ENCODE measurements at places on chromosomes 4 and X.

- peak; percentile 90 for DNase-seq
These were observed 208.9 kb downstream of the NWD2 start for GRCh38 chr4:37453281-37453998.

- DNase-seq = no peak
These were observed 167.7 kb downstream of the NPNT start for GRCh38 chr4:106063009-106063408.

DNA sequence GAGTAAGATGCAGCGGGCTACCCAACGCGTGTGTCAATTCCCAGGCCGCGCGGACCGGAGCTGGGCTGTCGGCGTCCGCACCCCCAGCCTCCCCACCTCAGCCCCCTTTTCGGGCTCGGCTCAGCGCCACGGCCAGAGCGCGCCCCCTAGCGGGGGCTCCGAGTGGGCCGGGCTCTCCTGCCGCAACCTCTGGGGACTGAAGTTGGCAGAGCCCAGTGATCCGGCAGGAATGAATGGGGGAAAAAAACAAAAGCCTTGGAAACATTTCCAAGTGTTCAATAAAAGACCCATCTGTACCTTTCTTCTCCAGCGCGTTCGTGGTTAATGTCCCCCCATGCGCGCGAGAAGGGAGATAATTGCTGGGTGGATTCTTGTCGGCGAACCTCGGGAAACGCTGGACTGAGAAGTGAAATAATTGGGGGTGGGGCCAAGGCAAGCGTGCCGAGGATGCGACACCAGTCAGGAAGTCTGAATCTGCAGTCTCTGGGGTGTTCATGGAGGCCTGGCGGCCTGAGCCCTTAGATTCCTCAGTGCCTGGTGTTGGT, 5.2 kb upstream of the ARX start:
- DNase-seq = peak; percentile 87

DNA sequence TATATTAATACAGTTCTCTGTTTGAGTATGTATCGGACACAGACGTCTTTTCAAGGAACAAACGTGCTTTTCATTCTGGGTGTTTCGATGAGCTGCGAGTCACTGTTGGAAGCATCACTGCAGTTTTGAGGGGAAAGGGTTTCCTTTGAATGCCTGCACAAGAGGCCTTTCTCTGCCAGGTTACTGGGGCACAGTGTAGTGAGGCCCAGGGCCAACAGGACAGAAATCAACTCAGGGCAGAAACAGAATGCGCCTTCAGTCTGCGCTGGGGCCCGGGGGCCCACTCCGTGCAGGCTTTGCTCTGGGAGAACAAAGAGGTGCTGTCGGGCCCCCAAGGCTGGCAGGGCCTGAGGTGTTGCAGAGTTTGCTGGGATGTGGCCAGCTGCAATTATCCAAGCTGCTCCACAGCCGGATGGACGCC, 2.3 kb upstream of the PPP2R3B start:
- no peak for DNase-seq

GRCh38 chr4:181119186-181119585, 1124.0 kb upstream of the TENM3 start:
- no peak for DNase-seq

GRCh38 chrX:130688360-130688759, 214.6 kb downstream of the ENOX2 start:
- no peak for DNase-seq

DNA sequence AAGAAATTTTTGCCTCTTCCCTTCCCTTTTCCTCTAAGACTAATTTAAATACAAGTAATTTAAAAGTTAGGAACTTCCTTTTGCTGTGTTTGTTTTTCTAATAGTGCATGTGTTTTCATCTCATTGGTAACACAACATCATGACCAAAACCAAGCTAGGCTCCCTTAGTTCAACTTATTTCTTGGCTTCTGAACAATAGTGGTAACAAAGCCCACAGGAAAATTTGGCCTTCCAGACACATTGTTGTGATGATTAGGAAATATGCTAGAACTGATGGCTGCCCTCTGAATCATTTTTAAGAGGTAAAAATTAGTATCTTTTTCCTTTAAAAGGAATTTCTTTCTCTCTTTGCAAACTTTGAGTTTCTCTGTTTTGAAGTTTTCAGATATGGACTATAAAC, 25.5 kb upstream of the TEC start:
- DNase-seq = no peak

GRCh38 chr4:67256388-67257043, 288.8 kb downstream of the CENPC start:
- peak; percentile 36 for DNase-seq

DNA sequence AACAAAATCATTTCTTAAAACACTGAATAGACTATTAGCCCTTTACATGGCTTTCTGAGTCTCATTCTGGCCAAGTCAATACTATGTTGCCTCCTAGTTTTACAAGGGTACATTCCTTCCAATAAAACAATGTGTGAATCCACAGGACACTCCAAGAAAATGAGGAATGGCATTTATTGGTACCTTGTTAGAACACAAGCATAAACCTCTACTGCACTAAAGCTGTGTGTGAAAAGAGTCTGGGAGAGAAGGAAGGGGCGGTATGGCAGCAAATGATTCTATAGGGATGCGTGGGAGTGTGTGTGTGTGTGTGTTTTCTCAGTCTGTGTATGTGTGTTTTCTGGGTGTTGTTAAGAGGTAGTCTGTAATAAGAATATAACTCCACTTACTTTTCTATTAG, 48.9 kb downstream of the CXCL1 start:
- no peak for DNase-seq

- no peak for DNase-seq
These were observed 401 bp upstream of the EDNRA start for GRCh38 chr4:147480502-147480890.

GRCh38 chrX:34584781-34585180, 72.3 kb downstream of the TMEM47 start:
- DNase-seq = no peak

Measured in D341Med (cell line).